Stimulated activated CD4-positive, alpha-beta T cell treated with anti-CD3 and anti-CD28 coated beads, Interleukin-2, amount 100 ng/mL, for 48 hours (primary cell): ENCODE measurements at places on chromosomes 16 and 17.

GRCh38 chr17:60959696-60960095 is 282.0 kb downstream of the BCAS3 start:
- no peak for DNase-seq

GRCh38 chr16:69942099-69942491 is 9.0 kb upstream of the CLEC18A start:
- no peak for DNase-seq

GRCh38 chr17:65355246-65355645 is 206.2 kb downstream of the AXIN2 start:
- no peak for DNase-seq

DNA sequence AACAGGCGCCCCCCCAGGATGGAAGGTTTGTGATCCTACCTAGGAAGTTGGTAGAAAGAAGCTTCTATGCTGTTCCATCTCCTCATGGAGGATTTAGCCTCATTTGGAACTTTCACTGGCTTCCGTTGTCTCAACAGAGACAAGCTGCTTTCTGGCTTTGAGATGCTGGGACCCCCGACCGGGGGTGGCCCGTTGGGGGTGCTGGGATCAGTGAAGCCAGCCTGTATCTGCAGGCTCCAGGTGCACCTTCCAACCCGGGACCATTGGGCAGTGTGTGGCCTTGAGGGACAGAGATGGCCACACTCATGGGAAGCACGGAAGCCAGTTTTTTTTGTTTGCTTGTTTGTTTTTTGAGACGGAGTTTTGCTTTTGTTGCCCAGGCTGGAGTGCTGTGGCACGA is 15.4 kb downstream of the CIBAR2 start:
- no peak for DNase-seq

GRCh38 chr16:79006765-79007164 is 593.8 kb downstream of the MAF start:
- DNase-seq = no peak

DNA sequence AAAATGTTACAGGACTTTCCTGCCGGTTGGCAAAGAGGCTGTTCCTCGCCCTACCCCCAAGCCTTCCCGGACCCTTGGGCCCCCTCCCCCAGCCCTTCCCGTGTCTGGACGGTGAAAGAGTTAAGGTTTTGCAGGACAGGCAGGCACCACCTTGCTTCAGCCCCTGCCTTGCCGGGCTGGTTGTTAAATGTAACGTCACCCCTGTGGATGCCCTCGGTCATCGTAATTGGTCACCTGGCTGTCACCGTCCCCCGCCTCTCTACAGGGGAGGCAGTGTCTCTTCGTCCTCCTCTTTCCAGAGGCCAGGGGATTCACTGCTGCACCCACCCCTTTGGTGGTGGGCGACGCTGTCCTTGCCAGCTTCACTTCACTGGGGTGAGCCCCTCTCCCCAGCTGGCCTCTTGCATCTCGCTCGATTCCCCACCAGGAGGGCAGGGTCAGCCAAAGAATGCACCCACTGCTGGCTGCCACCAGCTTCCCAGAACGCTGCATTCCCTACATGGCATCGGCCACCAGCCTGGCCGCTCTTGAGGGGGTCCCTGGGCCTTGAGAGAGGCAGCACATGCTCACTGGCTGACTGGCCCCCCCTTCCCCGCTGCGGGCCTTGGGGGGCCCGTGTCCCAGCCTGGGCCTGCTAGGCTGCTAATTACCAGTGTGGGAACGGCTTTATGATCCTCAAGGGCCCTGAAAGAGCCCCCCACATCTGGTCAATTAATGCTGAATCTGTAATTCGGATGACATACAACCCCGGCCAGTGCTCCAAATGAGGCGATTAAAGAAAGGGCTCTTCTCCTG is 25.2 kb upstream of the GSE1 start:
- no peak for DNase-seq

DNA sequence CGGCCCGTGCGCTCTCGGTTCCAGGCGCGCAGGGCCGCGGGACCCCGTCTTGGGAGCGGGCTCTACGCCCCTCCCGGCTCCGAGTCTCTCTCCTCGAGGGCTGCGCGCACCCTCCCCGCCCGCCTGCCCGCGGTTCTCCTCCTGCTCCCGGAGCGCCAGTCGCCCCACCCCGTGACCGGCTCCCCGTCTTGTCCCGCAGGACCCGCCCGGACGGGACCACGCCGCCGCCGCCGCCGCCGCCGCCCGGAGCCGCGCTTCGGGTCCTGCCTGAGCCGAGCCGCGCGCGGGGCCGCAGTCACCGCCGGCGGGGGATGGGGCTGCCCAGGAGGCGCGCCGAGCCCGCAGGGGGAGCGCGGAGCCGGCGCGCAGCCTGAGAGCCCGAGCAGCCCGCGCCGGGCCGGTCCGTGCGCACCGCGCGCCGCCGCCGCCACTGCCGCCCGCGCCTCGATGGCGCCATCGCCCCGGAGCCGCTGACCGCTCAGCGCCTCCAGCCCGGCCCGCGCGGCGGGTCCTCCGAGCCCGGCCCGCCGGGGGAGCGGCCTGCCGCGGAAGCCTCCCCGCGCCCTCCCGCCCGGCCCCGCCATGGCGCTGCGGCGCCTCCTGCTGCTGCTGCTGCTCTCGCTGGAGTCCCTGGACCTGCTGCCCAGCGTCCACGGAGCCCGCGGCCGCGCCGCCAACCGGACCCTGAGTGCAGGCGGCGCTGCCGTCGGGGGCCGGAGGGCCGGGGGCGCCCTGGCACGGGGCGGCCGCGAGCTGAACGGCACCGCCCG is at the start of gene SHISA6:
TSS of gene SHISA6 (plus strand) at position 373 of the 770 bp plus-strand sequence.
- no peak for DNase-seq

DNA sequence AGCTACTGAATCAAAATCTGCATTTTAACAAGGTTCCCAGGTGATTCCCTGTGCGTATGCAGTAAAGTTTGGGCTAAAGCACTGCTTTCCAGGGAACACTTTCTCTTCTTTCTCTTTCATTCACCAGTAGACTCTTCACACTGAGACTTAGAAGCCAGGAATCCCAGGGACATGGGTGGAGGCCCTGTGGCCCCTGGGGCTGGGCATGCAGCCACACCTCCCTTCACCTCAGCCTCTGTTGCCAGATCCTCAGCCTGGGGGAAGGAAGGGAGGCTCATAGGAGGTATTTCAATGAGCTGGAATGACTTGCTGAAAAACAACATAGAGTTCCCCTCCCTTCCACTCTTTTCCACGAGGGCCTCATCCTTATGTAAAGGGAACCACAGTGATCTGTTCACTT is 1.2 kb downstream of the G6PC3 start:
- DNase-seq = no peak

GRCh38 chr16:58614212-58614611 is 15.4 kb downstream of the CNOT1 start:
- no peak for DNase-seq

GRCh38 chr16:47983999-47984580 is 171.7 kb downstream of the ABCC12 start:
- no peak for DNase-seq

DNA sequence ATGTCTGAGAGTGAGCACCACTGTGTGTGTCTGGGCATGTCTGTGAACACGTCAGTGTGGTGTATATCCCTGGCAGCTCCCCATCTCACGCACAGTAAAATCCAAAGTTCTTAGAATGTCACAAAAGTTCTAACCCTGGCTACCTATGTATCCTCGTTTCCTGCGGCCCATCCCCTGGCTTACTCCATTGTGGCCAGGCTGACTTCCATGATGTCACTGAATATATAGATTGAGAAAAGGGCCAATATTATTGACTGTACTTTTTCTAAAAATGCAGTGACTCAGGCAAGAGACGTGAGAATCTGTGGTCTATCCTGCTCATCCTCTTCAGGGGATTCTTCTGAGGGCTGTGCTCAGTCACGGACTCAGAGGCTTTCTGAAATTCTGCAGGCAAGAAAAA is 963 bp upstream of the METTL22 start:
- DNase-seq = no peak

DNA sequence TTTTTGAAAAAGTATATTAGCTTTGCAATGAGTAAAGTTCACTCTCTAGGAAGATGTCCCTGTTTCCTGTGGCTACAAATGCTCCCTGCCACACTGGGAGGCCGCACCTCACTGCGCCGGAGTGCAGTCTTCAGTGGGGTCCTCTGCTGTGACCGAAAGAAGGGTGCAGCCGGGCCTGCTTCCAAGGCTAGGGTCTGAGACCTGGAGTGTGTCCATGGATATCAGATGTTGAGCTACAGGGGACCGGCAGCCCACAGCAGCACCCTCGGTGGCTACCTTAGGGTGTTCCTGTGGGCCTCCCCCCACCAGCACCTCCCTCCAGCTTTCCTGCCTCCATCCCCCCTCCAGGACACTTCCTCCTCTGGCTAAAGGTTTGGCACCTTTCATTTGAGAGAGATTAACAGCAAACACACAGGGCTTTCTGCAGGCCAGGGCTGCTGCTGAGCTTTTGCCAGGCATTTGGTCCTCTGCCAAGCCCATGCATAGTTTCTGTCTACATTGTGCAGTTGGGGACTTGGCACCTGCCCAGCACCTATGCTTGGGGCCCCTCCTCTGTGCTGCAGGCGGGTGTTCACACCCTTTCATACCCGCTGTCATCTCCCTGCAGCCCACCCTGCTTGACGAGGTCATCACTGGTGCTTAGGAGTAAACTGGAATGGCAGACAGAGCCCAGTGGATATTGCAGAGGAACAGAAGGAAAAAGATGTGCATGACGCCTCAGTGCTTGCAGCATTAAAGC is 33.8 kb upstream of the CRISPLD2 start:
- no peak for DNase-seq

DNA sequence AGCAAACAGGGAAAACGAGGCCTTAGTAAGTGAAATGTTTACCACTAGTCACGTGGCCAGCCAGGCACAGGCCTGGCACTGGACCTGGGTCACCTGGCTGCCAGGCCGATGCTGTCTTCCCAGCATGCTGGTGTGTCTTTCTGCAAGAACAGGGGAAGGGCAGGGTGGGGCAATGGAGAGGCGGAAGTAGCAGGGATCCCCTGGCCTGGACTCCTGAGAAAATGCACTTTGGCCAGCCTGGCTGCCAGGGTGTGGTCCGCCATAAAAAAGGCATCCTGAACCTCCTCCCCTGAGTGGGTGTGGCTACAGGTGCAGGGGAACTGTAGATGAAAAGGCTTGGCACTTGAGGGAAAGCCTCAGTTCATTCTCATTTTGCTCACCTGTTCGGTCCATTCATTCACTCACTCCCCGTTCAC is 1.0 kb upstream of the ANKRD40CL start:
- no peak for DNase-seq

DNA sequence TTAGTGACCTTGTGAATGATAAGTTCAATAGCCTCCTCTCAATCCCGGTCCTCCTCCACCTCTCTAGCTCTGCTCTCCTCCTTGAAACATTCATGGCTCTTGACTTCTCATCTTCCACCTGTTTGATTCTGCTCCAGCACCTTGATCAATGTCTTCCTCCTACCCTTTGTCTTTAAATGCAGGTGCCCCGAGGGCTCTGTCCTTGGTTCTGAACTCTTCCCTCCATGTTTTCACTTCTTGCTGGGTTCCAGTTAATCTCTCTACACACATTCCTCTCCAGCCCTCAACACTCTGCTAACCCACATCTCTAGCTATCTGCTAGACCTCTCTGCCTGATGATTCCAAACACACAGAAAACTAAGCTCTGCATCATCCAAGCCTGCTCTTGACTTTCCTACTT is 13.4 kb downstream of the CD300E start:
- no peak for DNase-seq

DNA sequence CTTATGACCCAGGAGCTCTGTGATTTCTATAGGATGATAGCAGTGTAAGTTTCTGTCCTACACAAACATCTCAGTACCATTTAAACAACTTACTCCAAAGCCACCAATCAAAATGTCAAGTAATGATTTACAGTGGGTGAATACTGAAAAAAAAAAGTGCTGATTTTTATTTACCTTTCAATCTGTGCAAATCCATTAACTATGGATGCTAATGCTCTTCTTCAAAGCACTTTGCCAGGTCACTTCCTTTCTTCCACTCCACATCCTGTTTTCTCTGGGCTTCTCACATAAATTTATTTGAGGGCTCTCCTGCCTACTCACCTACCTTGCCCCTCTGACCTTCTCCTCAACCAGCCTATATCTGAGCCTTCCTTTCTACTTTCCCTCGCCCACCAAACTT is 101.6 kb downstream of the SKAP1 start:
- no peak for DNase-seq

DNA sequence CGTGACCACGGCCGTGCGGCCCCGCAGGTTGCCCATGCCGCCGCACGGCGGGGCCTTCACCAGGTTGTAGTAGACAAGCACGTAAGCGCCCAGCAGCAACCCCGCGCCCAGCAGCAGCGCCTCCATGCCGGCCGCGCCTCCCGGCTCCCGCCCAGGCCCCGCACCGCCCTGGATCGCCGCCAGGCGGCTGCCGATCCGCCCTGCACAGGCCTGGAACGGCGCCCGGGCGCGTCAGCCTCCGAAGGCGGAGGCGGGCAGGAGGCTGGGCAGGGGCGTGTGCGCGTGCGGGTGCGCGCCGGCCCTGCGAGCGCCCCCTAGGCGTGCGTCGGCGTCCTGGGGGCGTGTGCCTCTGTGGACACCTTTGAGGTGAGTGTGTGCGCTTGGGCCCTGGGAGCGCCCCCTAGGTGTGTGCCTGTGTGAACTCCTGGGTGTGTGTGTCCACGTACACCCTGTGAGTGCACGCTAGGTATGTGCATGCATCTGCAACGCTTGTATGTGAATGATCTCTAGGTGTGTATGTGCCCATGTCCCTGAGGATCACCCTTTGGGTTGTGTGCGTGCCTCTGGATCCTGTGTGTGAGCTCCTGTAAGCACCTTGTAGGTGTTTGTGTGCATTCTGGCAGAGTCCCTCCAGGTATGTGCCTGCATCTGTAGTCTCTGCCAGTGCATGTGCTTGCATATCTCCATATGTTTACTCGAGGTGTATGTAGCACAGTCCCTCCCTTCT is at the start of gene DHRS13:
TSS of gene DHRS13 (minus strand) at position 261 of the 727 bp plus-strand sequence. CDS start at position 126, 135 bp downstream.
- DNase-seq = peak; percentile 90

GRCh38 chr16:1026784-1027500 is 45.4 kb downstream of the SOX8 start:
- no peak for DNase-seq

DNA sequence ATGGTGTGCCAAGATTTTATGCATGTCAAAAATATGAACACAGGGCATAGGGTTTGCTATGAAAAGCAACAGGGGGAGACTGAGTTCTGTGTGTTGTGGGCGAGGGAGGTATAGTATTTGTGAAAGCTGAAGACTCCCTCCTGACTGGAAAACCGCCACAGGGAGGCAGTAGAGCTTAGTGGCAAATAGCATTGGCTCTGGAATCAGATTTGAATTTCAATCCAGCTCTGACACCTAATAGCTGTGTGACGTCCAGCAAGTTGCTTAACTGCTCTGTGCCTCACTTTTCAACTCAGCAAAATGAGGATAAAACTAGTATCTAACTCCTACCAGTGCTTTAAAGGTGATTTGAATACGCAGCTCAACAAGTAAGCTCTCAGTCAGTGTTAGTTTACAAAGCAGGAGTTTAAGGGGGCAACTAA is 22.0 kb downstream of the KPNA2 start:
- no peak for DNase-seq

GRCh38 chr16:85389679-85390470 is 223.2 kb upstream of the GSE1 start:
- DNase-seq = no peak

DNA sequence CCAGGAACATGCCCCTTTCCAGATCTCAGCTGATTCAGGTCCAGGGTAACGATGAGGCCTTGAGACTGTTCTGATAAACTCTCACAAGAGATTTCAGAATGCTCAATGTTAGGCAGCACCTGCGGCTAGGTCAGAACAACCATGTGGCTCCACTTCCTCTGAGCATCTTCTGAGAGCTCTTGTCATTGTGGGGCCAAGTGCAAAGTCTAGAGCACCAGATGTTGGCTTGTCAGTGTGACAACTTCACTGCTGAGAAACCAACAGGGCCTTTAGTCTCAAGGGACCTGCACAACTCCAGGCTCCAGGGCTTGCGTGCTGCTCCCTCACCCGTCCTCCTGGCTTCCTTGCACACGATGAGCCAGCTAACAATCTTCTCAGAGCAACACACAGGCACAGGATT is 29.0 kb downstream of the FCSK start:
- DNase-seq = no peak
